ENCODE measurements at places on chromosomes 5 and 9.

- no peak for DNase-seq
Observed at GRCh38 chr5:124847907-124848306, 101.5 kb upstream of the ZNF608 start.

- DNase-seq, result no peak
Observed at GRCh38 chr9:73643379-73644013, 491.8 kb downstream of the ANXA1 start.

- no peak for DNase-seq
Observed at GRCh38 chr5:132981288-132981687, 17.9 kb upstream of the AFF4 start.

GRCh38 chr5:171739271-171739670, 46.3 kb upstream of the SMIM23 start:
- no peak for DNase-seq

- DNase-seq, result no peak
Observed at GRCh38 chr9:128917151-128917849, 3.5 kb upstream of the PHYHD1 start.

DNA sequence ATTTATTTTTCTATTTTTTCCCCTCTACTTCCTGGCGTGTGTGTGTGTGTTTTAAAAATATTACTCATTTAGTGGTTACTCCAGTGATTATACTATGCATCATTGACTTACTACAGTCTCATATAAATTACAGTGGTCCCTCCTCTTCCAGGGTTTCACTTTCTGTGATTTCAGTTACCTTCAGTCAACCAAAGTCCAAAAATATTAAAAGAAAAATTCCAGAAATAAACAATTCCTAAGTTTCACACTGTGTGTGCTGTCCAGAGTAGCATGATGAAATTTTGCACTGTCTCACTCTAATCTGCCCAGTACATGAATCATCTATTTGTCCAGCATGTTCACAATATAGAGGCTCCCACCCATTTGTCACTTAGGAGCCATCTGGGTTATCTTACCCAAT, 47.4 kb upstream of the CCDC112 start:
- DNase-seq, result no peak

GRCh38 chr5:8399471-8399870, 530.5 kb downstream of the MTRR start:
- DNase-seq, result no peak

- DNase-seq, result no peak
Observed at GRCh38 chr5:173567548-173567947, 48.9 kb downstream of the BOD1 start.

DNA sequence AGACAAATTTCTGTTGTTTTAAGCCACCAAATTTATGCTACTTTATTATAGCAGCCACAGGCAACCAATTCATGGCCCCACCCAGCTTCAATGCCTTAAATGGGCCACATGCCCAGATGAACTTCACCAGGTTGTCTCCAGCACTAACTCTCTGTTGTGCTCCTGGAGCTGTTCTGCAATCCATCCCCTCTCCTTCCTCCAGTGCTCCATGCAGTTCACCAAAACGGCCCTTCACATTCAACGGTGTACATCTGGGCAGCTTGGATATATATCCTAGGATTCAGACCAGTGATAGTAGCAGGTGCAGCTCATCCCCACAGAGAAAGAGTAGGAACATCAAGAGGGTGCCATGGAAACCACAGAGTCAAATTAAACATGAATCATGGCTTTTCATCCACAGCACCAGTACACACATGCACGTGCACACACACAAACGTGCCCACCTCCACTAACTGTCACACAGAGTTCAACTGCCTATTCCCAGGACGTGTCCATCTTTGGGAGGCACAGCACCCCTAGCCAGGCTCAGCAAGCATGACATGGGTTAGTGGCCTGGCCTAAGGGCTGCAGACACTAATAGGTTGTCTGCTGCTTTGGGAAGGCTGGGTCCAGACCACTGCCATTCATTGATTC, 134.5 kb downstream of the MED10 start:
- no peak for DNase-seq

Measured in activated CD4-positive, alpha-beta T cell treated with anti-CD3 and anti-CD28 coated beads, Interleukin-2, Interleukin-6, amounts not matched to agents 100 ng/mL and 50 ng/mL, durations not matched to agents 16 hours and 8 hours (primary cell).